Upper lobe of left lung (tissue), 6 donors: ENCODE measurements at places on chromosomes 7 and 10.

DNA sequence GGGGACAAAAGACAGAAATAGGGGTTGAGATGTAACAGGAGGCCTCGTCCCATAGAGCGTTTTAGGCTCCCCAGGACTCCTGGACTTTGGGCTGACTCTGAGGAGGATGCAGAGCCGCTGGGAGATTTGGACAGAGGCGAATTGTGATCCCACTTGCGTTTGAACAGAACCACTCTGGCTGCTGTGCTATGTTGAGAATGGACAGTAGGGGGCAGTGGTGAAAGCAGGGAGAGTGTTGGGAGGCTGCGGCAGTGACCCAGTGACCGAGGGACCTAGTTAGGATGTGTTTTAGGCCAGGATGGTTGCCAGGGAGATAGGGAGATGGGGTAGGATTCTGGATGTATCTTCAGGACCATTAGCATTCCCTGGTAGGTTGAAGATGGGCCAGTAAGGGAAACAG, 271.6 kb downstream of the CCDC3 start:
- H3K27me3 ChIP-seq, result no peaks in the 10 kb centered on the region
- no peaks in the 10 kb centered on the region for H3K4me1 ChIP-seq
- H3K36me3 ChIP-seq, result no peaks in the 10 kb centered on the region
- H3K4me3 ChIP-seq, result no peak overlapping the region
- no peak overlapping the region for H3K27ac ChIP-seq

GRCh38 chr7:8217200-8218068, 44.5 kb downstream of the ICA1 start:
- peaks cover 2% of the 10 kb centered on the region for H3K36me3 ChIP-seq
- no peak for DNase-seq
- no peaks in the 10 kb centered on the region for H3K4me1 ChIP-seq
- H3K4me3 ChIP-seq, result no peak overlapping the region

- peak overlapping the region; percentile 69 for H3K4me3 ChIP-seq
- H3K27me3 ChIP-seq, result no peaks in the 10 kb centered on the region
- DNase-seq, result peak; percentile 22
- no peaks in the 10 kb centered on the region for H3K36me3 ChIP-seq
Observed at GRCh38 chr7:94656925-94657731, 1.2 kb upstream of the SGCE start.

GRCh38 chr7:151432658-151433521, 7.1 kb downstream of the CRYGN start:
- no peak overlapping the region for H3K4me3 ChIP-seq
- H3K27me3 ChIP-seq, result no peaks in the 10 kb centered on the region
- peaks cover 22% of the 10 kb centered on the region for H3K4me1 ChIP-seq
- DNase-seq, result no peak
- H3K27ac ChIP-seq, result no peak overlapping the region

DNA sequence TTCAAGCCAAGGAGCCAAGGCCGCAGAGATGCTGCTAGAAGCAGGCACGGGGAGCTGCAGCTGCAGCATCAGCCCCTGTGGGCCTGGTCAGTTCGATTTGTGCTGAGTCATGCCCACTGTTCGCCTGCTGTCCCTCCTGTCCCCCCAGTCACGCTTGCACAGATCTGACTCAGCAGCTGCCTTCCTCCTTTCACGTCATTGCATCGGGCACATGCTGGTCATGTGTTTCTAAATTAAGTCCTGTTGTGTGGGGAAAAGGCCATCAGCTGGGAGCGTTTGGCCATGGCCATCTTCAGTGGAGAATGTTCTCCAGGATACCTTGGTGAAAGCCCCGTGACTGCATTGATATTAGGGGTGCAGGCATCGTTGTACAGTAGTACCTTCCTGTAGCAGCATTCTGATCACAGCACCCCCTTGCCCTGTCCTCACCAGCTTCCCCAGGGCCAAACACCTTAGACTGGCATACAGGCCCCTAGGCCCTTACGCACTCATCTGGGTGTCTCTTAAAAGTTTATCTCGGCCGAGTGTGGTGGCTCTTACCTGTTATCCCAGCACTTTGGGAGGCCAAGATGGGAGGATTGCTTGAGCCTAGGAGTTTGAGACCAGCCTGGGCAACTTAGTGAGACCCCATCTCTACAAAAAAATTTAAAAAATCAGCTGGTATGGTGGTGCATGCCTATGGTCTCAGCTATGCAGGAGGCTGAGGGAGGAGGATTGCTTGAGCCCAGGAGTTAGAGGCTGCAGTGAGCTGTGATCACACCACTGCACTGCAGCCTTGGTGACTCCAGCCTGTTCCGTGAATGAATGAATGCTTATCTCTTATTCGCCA, 23.2 kb downstream of the POR start:
- peaks cover 23% of the 10 kb centered on the region for H3K4me1 ChIP-seq
- peak; percentile 75 for DNase-seq
- H3K27ac ChIP-seq, result no peak overlapping the region
- H3K36me3 ChIP-seq, result no peaks in the 10 kb centered on the region

GRCh38 chr7:120944826-120945562, 5.6 kb upstream of the ING3 start:
- no peak for DNase-seq
- H3K27ac ChIP-seq, result no peak overlapping the region
- H3K4me3 ChIP-seq, result no peak overlapping the region
- no peaks in the 10 kb centered on the region for H3K4me1 ChIP-seq
- H3K36me3 ChIP-seq, result no peaks in the 10 kb centered on the region

GRCh38 chr7:157785486-157786186, 448.8 kb downstream of the DNAJB6 start:
- no peaks in the 10 kb centered on the region for H3K36me3 ChIP-seq
- no peak for DNase-seq
- no peak overlapping the region for H3K27ac ChIP-seq
- no peak overlapping the region for H3K4me3 ChIP-seq
- H3K4me1 ChIP-seq, result no peaks in the 10 kb centered on the region

GRCh38 chr10:109838592-109839244, 84.6 kb downstream of the XPNPEP1 start:
- H3K27me3 ChIP-seq, result no peaks in the 10 kb centered on the region
- H3K4me1 ChIP-seq, result no peaks in the 10 kb centered on the region
- H3K27ac ChIP-seq, result no peak overlapping the region
- no peak for DNase-seq
- H3K36me3 ChIP-seq, result no peaks in the 10 kb centered on the region
